ENCODE measurements at places on chromosomes 5 and 9.

DNA sequence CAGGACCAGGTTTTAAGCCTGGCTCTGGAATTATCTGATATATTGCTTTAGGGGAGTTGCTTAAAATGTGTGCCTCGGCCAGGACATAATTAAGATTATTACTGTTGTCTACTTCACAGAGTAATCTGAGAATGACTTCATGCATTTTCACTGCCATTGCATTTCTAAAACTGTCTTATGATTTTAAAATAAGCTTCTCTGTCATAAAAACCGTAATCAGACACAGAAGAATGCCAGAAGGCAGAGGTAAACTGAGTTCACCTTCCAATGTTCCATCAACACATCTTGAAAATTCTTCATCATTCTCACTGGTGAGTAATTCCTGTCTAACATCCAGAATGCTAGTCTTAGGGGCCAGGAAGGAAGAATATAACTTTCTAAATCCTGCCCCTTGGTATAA, 47.1 kb downstream of the ISOC1 start:
- DNase-seq: no peak

DNA sequence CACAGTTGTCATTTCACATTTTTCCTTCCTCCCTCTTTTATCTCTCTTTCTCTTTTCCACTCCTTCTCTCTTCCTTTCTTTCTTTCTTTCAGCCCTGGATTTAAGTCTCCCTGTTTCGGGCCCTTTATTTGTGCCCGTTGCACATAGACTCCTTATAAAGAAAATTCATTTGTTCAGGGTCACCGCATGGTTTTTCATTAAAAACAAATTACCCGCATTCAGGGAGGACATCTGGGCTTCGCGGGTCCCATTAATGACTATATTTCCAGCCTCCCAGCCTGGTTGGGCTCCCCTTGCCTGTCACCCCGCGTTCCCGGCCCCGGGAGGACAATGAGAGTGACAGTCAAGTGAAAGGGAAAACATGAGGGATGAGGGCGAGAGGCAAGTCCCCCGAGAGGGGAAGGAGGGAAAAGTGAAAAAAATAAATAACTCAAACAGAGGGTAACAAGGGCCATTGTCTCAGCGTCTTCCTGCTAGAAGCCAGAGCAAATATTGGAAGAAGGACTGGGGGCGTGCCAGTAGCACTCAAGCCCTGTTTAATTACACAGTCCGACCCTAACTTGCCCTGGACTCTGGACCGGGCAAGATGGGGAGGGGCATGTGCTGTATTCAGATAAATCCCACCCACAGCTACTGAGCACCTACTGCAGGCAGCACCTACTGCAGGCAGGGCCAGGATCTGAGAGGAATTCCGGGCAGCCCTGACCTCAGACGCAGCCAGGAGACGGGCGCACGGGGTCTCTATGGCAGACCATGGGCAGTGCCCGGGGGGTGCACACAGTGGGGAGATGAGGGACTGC, 166.2 kb downstream of the PAX5 start:
- no peak for DNase-seq

DNA sequence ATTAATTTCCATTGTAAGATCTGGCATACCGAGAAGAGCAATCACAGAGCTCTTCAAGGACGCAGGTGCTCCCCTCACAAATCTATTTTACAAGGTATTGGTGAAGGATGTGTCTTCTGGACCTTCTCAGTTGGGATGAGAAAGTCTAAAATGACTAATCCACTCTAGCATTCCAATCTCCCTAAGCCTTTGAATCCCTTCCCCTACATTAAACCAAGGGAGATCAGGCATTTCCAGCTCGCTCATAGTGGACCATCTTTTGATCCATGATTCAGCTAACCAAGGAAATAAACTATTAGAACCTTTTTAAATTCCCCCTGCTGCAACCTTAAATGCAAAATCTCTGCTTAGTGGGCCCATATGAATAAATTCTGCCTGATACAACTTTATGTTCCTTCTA, 95.9 kb upstream of the FBN2 start:
- no peak for DNase-seq

DNA sequence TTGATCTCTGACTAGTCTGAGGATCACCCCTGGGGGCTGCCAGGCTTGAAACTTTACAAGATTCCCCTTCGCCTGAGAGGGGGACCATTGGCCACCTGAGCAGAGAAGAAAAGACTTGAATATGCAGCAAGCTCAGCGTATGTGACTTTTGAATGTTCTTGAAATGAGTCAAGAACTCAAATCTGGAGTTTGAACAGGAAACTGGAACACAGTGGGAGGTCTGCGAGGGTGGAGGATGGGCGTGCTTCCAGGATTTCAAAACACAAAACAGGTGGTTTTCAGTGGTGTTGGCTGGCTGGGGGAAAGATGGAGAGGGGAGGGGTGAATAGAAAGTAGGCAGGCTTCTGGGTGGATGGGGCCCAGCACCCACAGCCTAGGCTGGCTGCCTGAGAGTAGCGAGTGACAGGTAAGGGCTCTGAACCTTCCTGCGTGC, 40.6 kb downstream of the TMEM174 start:
- DNase-seq: no peak

GRCh38 chr9:79006546-79006945, 565.2 kb upstream of the TLE4 start:
- no peak for DNase-seq

DNA sequence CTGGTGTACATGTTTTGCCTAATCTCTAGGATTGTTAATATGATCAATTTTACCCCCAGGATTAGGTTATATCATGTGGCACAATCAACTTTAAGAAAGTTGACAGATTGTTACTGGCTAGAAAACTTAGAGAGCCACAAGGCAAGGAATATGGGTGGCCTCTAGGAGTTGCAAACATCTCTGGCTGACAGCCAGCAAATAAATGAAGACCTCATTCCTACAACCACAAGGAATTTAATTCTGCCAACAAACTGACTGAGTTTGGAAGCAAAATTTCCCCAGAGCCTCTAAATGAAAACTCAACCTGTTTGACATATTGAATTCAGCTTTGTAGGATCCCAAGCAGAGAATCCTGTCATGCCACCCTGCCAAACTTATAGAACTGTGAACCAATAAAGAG, 196.4 kb upstream of the PTGER4 start:
- DNase-seq: no peak

GRCh38 chr9:107639426-107639825, 149.9 kb upstream of the KLF4 start:
- no peak for DNase-seq
